Ovary (tissue), 10 donors: ENCODE measurements at places on chromosomes 13 and 19. TPM values are rescaled to one million over a fixed set of nuclear protein-coding genes. Genes with fewer than 3 reads are reported as not detected.

The KLK13 gene
- 0.33 TPM for polyA plus RNA-seq

The LGALS7 gene
- 0.84 TPM for polyA plus RNA-seq

DNA sequence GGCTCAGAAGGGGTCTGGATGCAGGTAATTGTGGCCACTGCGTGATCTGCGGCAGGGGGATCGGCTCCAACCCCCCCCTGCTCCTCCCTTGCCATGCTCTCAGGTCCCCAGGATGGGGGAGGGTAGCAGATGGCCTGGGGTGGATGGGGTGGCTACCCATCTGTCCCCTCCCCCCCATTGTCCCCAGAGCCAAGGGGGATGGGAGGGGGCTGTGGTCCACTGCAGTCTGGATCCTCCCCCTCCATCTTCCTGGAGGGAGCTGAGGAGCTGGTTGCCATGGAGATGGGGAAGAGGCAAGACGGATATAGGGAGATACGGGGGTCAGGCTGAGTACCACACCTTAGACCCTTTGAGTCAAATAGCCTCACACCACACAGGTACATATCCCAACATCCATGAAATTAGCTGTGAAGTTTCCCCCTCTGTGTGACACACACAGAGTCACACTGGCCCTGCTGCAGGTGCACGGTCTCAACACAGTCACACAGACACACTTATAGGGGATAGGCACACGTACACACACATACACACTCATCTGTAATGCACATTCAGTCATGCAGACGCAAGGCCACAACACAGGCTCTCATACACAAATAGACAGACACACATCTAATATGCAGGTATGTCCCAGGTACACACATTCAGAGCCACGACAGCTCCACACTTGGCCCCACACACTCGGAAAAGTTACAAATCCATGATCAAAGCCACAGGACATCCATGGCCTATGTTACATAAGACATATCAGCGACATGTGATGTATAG, 1.8 kb upstream of the NOVA2 start:
- DNase-seq = no peak

DNA sequence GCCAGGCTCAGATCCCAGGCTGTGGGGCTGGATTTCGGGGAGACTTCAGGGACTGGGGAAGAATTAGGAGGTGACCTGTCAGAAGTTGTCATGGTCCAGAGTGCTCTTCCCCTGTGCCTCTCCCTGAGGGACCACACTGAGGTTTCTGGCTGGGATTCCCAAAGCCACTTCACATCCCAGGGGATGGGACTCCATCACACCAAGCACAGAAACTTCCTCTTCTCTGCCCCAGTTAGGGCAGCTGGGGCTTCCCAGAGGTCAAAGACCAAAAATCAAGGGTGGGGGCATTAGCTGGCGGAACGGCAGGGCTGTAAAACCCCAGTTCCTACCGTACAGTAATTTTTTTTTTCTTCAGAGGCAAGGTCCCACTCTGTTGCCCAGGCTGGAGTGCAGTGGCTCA, 7.4 kb downstream of the FCER2 start:
- DNase-seq = no peak

GRCh38 chr13:113616991-113617749, 32.6 kb downstream of the TFDP1 start:
- DNase-seq = no peak

The RGCC gene
- polyA plus RNA-seq = 14.9 TPM

The CACNG7 gene
- polyA plus RNA-seq = 0.02 TPM

DNA sequence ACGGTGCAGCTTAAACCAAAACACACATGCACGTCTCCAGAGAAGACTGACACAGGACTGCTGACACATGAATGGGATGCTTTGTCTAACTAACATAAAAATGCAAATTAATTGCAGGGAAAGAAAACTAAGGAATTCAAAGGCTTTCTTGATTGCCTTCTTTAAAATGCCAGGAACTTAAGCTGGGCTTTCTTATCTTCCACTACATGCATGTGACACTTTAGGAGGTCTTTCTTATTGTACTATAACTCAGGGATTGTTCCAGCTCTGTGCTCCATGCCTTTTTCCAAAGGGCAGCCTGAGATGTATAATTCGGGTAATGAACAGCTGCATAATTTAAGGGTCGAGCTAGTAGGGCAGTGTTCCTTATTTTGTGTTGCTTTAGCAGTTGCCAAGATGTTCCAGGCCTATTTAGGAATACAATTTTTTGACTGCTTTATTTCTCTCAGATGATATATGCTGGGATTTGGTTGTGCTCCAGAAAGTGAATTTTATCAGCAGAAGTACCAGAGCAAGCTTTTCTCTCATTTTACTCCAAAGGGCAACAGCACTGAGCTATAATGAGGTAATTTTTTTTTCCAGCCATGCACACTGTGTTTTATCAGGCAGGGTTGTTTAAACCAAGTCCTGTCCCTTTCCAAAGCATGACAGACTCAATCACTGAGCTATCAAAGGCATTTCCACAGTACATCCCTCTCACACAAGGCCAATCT, 885.2 kb downstream of the PCDH9 start:
- no peak for DNase-seq

DNA sequence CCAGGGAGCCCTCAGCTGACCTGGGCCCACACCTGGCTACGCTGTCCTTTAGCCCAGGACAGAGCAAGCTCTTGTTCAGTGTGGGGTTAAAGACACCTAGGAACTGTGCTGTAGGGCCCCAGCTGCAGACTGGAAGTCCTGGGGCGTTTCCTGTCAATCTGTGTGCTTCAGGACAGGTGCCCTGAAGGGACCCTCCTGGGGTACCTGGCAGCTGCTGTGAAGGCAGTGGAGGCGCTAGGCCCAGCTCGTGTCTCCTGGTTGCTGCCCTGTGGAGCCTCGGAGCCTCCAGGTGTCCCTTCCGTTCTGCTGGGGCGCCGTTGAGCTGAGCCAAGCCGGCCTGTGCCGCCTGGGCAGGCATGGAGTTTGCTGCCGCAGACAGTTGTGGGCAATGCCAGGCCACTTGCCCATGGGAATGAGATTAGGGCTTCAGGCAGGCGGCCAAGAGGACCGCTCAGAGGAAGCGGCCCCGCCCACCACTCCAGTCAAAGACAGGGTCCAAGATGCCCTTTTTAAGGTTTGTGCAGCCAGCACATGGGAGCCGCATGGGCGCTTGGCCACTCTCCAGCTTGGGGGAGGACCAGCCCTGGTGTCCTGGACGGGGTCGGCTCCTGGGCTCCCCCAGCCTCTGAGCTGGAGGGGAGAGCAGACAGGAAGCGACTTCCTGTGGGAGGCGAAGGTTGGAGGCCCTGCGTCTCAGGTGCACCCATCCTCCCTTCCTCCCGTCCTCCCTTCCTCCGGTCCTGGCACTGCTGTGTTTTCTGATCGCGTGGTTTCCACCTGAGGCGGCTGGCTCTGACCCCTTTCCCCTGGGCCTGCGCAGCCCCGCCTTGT, 4.0 kb downstream of the PTBP1 start:
- peak; percentile 55 for DNase-seq

DNA sequence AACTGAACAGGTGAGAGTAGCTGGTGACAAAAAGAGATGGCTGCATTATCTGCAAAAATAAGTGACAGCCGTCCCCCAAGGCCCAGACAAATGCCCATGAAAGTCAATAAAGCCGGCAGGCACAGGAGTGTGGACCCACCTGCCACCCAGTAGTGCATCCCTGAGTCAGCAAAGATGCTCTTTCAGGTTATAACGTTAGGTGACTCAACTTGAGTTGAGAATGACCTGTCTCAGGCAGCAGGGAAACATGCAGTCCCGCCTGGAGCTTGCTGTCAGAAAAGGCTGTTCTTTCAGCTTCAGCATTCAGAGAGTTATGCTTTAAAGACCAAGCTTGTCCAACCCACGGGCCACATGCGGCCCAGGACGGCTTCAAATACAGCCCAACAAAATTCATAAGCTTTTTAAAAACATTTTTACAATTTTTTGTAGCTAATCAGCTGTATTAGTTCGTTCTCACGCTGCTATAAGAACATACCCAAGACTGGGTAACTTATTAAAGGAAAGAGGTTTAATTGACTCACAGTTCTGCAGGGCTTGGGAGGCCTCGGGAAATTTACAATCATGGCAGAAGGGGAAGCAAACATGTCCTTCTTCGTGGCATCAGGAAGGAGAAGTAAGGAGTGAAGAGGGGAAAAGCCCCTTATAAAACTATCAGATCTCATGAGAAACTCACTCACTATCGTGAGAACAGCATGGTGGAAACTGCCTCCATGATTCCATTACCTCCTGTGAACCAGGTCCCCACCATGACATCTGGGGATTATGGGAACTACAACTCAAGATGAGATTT, 110.4 kb downstream of the RAB20 start:
- DNase-seq = no peak

GRCh38 chr13:48393698-48394085, 19.2 kb downstream of the LPAR6 start:
- DNase-seq = no peak

DNA sequence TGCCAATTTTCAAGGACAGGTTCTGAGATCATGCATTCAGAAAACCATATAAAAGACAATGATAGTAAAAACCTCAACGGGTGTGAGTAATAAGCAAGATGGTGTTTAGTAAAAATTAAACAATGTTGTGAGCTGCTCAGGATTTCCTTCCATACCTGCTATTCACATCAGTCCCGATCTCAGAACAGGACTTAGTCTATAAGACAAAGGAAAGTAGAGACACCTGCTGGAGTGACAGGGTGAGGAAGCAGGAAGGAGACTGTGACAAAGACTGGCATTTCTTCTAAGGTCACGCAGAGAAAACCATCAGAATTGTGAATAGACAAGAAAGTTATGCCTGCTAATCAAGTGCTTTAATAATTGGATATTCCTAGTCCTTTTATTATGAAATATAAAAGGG, 648.0 kb downstream of the DACH1 start:
- no peak for DNase-seq

- no peak for DNase-seq
Measured at GRCh38 chr13:97753942-97754670, 199.4 kb upstream of the IPO5 start.

DNA sequence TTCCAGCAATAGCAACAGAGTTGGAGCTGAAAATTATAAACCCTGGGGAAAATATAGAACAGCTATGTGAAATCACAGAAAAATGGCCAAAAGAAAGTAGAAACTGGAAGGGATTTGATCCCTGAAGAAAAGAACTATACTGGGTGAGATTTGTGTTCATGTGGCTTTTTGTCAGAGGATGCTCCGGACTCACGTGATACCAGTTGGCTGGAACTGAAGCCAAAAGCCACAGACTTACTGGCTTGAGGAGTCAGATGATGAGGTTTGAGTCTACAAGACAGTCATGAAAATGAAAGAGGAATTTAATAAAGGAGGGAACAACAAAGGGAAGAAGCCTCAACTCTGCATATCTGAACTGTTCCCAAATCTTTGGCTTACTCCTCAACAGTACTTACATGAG, 427.1 kb downstream of the GPC5 start:
- no peak for DNase-seq

The CIRBP gene
- polyA plus RNA-seq = 610 TPM

DNA sequence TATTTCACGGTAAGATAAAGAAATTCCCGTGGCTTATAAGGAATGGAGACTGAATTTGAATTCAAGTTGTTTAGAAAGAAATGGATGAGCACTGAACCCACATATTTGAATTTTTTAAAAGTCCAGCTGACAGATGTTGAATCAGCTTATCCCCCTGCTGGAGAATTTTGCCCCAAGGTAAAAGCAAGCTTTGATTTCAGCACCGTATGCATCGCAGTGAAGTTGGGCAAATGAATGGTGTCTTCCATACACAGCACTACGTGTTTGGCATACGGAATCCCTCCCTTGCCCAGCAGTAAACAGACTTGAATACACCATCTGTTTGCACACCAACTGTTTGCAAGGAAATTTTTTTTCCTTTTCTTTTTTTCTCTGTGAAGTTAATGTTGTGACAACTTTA, 77.5 kb upstream of the PEG3 start:
- no peak for DNase-seq

The PCDH20 gene
- polyA plus RNA-seq = 2.1 TPM

GRCh38 chr13:29991343-29991742, 140.9 kb upstream of the UBL3 start:
- no peak for DNase-seq

DNA sequence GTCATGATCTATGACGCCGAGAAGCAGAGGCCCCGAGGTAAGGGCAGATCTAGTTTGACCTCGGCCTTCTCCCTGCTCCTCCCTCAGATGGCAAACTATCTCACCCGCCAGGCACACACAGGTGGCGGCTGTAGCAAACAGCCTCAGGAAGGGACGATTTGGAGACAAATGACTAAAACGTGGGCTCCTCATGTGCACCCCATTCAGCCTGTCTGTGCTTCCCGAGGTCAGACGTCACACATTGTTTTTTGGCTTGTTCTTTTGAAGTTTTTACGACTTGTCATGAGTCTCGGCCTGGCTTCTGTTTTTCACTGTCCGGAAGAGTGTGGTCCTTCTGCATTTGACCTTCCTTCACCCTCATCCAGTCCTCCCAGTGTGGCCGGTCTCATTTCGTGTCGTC, 15.0 kb downstream of the DAZAP1 start:
- DNase-seq = no peak

GRCh38 chr13:25725104-25725503, 326.7 kb downstream of the SHISA2 start:
- no peak for DNase-seq

DNA sequence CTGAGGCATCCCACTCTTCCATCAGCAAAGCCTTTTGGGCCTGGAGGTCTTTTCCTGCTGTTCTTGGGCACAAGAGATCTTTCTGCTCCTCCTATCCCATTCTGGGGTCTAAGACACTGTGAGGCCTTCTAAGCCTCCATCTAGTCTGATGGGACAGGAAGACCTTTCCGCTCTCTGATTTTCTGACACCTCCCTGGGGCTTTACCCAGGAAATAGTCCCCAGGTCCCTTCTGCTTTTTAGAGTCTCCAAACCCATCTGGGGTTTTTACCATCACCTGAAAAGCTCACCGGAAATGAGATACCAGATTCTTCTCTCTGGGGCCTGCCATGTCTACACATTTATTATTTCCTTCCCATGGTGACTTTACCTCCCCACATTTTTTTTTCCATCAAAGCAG, 21.1 kb downstream of the CLEC17A start:
- DNase-seq = no peak

DNA sequence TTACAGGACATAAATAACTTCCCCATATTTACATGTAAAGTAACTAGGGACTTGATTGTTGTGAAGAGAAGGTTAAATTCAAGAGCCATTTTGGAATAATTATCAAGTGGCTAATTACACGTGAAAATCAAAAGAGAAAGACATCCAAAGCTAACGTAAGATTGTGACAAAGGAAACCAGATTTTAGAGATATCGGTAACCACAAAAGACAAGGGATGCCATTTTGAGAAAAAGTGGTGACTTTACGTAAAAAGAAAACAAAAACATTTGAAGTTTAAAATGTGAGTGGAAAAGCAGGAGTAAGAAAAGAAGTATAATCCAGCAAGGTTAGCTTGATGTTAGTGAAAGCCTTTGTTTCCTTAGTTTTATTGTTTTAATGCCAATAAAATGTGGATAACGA, 10.9 kb upstream of the VWA8 start:
- DNase-seq = no peak

The RFXAP gene
- polyA plus RNA-seq = 5.4 TPM

GRCh38 chr13:109366525-109366924, 419.9 kb downstream of the IRS2 start:
- DNase-seq = no peak

GRCh38 chr13:66207610-66208009, 1022.5 kb downstream of the PCDH9 start:
- no peak for DNase-seq

The COMP gene
- 0.08 TPM for polyA plus RNA-seq
